Spinal cord (tissue), 10 donors: ENCODE measurements at places on chromosomes 7 and 10. TPM values are rescaled to one million over a fixed set of nuclear protein-coding genes. Genes with fewer than 3 reads are reported as not detected.

VCL gene
- total RNA-seq: 75.5 TPM

HBP1 gene
- total RNA-seq: 105 TPM

GPR37 gene
- 14.1 TPM for total RNA-seq

PTPRN2 gene
- 33.2 TPM for total RNA-seq

PAPSS2 gene
- total RNA-seq: 12.3 TPM

EPDR1 gene
- total RNA-seq: 26.2 TPM

DNA sequence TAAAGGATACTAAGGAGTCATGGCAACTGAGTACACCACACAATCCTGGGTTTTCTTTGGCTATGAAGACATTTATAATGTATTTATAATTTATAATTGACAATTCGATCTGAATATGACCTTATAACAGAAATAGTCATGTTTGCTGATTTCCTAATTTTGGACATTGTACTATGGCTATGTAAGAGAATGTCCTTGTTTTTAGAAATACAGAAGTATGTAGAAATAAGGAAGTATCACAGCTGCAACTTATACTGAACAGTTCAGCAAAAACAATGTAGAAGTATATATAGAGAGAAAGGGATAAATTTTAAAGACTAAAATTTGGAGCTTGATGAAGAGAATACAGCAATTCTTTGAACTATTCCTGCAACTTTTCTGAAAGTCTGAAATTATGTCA lies 32.6 kb downstream of the PRLHR start:
- no peak for DNase-seq

DNA sequence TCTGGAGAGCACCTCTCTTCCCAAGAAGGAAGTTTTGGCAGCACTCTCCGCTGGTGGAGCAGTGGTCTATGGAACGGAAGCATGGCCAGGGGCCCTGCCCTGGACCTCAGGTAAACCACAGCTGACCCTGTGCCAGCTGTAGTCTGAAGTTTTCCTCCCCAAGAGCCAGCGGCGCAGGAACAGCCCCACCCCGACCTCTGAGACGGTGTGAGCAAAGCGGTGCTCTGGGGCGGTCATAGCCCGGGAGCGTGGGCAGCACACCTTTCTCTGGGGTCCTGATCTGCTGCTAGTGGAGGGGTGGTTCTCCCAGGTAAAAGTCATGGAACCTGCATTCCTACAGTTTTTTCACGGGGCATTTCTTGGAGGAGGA lies 52.6 kb downstream of the TSPAN15 start:
- no peak for DNase-seq

- no peak for DNase-seq
Observed at GRCh38 chr7:7522421-7522820, 13.3 kb downstream of the COL28A1 start.

GRCh38 chr7:156781972-156782371 lies 111.0 kb downstream of the LMBR1 start:
- no peak for DNase-seq

DNA sequence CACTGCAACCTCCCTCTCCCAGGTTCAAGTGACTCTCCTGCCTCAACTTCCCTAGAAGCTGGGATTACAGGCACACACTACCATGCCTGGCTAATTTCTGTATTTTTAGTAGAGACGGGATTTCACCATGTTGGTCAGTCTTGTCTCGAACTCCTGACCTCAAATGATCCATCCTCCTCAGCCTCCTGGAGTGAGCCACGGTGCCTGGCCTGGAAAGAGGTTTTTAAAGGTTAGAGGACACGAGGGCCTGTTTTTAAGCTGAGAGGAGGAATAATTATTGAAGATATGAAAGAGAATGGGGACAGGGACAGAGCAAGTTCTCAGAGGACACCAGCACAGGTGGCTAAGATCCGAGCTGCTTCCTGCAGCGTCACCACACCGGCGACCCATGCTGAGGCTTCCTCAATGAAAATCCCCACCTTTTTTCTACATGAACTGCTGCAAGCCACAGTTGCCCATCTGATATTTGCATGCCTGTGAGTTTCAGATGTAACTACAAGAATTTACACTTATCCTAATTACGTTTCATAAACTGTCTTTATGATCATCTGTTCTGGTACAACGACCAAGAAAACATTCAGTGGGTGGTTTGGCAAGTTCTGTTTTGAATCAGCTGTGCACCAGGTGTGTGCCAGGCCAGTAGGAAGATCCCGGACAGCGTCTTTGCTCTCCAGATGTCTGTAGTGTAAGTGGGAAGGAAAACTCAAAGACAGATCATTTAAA lies 76.0 kb downstream of the HIP1 start:
- DNase-seq: no peak

- no peak for DNase-seq
Observed at GRCh38 chr7:127091620-127092019, 161.1 kb downstream of the GRM8 start.

DNA sequence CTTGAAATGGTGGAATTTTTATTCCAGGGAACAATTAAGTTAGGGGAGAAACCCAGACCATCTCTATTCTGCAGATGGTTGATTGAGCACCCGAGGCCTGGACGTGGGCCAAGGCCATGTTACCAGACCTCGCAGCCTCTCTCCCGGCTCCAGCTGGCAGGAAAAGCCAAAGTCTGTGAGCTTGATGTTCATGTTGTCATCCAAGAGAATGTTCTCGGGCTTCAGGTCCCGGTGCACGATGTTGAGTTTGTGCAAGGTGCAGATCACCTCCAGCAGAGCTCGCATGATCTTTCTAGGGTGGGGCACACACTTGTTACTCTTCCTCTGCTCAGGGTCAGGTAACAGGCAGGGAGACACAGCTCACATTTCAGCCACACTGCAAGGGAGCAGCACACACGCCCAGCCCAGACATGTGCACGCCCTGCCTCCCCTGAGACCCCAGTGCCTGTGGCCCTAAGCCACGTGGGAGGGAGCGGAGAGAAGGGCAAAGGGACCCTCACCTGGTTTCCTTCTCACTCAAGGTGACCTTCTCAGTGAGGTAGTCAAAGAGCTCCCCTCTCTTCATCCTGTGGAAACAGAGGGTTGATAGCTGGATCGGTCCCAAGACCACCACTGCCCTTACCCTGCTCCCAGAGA lies 9.5 kb downstream of the PHKG1 start:
- no peak for DNase-seq

DNA sequence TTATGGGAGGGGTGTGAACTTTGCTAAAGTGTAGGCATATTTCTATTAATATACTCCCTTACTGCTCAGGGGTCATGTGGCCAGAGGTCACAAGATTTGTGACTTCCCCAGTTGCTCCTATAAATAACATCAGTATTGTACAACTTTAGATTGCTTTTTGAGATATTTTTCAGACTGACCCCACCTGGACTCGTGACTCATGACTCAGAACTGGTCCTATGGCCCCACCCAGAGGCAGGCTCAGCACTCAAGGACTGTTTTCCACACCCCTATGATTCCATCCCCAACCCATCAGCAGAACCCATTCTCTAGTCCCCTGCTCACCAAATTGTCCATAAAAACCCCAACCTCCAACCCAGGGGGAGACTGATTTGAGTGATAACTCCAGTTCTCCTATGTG lies 2.7 kb upstream of the CUL2 start:
- no peak for DNase-seq

DNA sequence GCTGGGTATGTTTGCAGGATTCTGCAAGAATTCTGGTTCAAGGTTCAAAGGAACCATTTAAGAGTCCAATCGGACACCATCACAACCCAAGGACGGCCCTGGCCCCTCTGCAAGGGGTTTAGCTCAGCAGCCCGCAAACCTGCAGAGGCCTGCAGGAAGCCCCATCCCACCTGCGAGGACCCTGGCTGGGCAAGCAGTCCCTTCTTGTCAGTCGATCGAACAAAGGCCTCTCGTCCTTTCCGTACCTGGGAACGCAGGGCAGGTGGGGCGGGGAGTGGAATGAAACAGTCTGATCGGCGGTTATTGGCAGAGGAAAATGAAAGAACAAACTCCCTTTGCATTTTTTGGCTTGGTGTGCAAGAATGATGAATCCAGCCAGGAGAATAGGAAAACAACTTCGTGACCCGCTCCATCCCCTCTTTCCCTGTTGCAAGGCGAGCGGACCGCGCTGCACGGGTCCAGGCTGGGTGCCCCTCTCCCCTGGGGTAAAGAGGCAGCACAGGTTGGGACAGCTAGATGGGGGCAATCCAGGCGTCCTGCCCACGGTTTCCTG lies 73.7 kb downstream of the INSIG1 start:
- DNase-seq: no peak

DNA sequence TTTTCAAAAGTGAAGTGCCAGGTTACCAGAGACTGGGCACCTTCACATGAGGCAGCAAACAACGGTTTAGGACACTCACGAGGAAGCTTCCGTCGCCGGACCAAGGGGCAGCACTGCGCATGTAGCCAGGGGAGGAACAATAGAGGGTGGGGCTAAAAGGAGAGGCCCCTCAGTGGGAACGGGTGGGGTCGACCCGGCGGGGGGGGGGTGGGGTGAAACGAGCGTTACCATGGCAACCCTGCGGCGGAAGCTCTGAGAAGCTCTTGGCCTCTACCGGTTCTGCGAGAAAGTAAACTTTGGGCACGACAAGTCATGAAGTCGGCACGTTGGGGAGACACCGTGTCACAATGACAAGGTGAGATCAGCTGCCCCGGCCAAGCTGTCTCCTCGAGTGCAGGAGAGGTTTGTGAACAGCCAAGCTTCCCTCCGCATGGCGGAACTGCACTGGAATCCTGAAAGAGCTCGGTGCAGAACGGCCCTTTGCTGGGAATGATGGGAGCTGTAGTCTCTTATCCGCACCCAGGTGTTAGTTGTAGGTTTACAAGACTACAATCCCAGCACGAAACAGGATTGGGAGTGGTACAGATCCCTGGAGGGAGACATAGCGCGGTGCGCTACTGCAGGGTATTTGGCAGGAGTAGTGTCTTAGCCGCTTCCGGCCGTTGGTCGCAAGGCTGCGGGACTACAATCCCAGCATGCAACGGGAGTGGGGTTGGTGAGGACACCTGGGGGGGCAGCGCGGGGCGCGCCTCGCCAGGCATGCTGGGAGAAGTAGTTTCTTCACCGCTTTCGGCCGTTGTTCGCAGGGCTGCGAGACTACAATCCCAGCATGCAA lies 72.8 kb upstream of the ZNF722 start:
- no peak for DNase-seq

DNA sequence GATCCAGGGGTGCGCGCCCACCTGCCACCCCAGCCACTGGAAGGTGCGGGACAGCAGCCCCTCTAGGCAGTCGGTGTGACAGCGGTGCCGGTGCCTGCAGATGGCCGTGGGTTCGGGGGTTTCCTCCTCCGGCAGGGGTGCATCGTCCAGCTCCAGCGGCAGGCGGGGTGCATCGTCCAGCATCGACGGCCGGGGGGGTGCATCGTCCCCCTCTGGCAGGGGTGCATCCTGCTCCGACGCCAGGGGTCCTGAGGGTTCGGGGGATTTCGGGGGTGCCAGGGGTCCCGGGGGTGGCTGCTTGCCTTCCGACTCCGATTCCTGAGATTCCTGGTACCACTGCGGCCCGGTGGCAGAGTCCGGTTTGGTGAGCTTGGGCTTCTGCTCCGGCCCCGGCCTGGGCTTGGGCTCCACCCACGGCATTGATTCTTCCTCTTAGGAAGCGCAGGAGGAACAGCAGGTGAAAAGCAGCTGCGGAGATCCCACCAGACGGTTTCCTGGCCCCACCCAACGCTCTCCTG lies 90.2 kb upstream of the RAB18 start:
- DNase-seq: no peak
